ENCODE measurements at places on chromosomes 1 and 21.

DNA sequence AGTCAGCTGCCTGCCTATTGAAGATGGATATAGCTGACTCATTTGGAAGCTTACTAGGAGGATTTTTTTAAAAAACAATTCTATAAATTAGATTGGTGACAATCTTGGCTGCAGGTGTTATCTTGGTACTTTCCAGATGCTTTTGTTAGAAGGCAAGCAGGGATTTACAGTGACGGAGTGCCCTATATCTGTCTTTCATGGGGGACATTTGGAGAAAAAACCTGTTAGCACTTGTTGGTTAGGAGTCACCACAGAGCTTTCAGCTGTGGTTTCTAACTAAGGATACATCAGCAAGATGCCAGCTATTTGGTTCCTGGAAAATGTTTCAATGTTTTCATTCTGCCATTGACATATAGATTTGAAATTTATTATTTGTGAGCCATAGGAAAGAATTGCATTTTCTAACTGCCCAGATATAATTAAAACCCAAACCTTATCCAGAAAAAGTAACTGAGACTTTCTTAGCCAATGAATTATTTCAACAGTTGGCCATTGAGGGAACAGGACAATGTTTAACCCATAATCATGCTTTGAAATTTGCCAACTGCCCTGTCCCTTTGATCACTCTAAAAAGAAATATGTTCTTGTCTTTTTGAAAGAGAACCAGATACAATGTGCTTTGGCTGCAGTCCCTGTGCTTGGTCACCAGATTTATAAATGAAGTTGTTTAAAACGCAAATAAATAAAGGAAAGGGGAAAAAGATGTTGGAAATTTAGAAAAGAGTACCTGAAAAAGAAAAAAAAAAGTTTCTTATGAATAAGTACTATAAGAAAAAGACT lies 761.0 kb upstream of the CXADR start:
- DNase-seq, result no peak

DNA sequence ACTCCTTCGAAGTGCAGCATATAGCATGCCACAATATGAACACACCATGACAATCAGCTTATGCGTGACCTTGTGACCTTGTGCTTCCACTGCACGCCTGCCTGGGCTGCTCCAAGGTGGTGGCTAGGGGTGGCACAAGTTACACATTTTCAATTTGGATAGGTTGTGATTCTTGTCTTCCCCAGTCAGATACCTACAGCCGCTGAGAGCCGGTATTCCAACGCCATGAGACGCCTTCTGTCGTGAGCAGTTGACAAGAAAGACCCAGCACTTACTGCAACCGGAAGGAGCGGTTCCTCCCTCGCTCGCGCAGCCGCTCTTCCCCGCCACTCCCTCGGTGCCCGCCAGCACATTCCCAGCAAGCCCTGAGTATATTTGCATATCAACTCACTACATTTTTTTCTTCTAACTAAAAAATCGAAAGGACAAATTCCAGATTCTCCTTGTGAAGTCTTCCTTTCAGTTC lies 359 bp upstream of the RNU11 start:
- peak; percentile 83 for DNase-seq

DNA sequence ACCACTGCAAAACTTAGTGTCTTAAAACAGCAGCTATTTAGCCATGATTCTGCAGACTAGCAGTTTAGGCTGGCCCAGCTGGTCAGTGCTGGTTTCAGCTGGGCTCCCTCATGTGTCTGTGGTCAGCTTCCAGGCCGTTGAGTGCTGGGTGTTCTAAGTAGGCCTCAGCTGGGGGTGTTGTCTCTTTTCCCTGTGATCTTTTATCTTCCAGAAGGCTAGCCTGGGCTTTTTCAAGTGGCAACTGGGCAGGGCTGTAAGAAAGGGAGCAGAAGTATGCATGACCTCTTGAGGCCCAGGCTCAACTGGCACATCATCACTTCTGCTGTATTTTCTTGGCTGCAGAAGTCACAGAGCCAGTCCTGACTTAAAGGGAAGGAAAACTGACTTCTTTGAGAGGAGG lies 136.1 kb downstream of the KIF26B start:
- DNase-seq, result no peak

DNA sequence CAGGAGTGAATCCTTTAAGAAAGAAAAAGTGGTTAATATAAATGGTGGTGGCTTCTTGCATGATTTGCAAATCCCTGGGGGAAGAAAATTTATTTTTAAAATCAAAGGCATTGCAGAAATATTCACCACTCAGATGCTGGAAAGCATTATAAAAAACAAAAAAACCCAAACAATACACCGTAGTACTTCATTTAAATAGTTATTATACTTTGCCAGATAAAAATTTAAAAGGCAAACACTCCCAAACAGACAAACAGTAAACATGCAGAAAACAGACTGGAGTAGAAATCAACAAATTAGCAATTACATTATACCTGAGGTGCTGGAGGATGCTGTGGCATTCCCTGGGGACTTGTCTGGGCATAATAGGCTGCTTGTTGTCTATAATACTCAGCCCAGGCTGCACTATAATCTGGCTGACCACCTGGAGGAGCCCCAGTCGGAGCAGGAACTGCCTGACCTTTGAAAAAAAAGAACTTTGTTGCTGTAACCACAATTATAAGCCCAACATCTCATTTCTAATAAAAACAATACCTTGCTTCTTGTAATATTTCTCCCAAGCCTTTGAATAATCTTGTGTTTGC lies 29.9 kb downstream of the FUBP1 start:
- DNase-seq, result no peak

GRCh38 chr1:71490432-71490831 lies 409.6 kb upstream of the ZRANB2 start:
- DNase-seq, result no peak

GRCh38 chr1:178161516-178161915 lies 67.6 kb downstream of the RASAL2 start:
- DNase-seq, result no peak

GRCh38 chr1:71116729-71117128 lies 35.9 kb upstream of the ZRANB2 start:
- DNase-seq, result no peak

DNA sequence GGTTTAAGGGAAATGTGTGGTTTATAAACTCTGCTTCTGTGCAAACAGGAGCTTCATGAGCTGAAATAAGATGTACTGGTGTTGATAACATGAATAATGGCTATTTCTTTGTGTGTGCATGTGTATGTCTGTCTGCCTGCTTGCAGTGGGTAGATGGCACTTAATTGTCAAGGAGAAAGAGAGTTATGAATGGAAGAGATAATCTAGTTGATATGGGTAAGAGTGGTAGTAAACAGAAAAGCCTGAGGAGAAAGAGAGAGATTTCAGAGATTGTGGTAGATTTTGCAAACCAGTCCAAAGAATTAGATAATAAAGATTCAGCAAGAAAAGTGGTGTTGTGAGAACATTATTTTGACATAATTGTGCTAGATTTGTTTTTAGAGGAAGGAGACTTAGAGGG lies 7.7 kb downstream of the SUCO start:
- DNase-seq, result no peak

DNA sequence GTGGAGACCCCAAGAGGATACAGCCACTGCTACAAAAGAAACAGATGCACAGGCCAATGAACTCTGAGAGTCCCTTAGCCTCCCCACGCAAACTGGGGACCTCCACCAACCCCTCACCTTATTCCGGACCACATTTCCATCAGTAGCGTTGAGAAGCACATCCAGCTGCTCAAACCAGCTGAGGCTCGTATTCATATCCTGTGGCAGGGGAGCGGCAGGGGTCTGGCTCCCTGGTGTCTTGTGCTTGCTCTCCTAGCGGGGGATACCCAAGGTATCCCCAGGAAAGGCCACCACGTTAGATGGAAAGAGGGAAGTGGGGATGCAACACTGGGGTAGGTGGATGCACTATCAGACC lies 481 bp downstream of the CCDC163 start:
- DNase-seq, result no peak

All from activated T-helper 9 cell treated with anti-CD3 and anti-CD28 coated beads, Interleukin-2, amount 50 U/mL, for 16 hours (primary cell).